AG04450 (cell line): ENCODE measurements at places on chromosomes 16 and 17. TPM values are rescaled to one million over a fixed set of nuclear protein-coding genes. Genes with fewer than 3 reads are reported as not detected.

PRSS27 gene
- polyA plus RNA-seq: 0.32 and 0.46 TPM in 2 replicates

MARCHF10 gene
- polyA plus RNA-seq: 0.14 and 0.25 TPM in 2 replicates

DNA sequence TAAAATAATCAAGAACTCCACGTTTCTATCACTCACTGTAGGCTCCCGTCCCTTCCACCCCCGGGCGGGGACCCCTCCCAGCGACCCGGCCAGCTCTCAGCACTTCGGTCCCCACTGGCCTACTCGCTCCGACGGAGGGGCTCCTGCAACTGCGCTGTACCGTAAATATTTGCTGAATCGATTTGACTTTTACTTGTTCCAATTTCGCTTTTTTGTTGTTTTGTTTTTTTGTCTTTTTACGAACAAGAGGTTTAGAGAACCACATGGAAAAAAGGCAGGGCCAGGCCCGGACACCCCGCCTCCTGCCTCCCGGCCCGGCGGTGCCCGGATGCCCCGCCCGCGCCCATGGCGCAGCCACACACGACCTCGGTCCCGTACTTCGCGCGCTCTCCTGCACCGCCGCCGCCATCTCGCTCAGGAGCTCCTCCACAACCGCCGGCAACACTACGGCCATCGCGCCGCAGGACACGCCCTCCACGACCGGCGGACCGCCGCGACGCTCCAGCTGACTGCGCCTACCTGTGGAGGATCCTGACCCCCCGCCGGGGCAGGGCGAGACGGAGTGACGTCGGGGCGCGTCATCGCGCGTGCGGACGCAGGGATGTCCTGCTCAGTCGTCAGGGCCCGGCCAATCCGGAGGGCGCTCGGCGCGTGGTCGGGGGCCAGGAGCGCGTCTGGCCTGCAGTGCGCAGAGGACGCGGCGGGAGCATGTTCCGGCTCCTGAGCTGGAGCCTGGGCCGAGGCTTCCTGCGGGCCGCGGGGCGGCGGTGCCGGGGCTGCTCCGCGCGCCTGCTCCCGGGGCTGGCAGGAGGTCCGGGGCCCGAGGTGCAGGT, at the start of the genes TTC19 and ZSWIM7:
Gene TTC19 (plus strand): TSS at position 684 of the 833 bp plus-strand sequence. CDS start 25 bp downstream, at position 709.
Gene ZSWIM7 (minus strand): TSS at position 564 of the 833 bp plus-strand sequence. CDS start 110 bp downstream, at position 454.
- DNase-seq: peak; percentile 81

- DNase-seq: no peak
Observed at GRCh38 chr16:58541711-58542110, 26.4 kb downstream of the SETD6 start.

DNA sequence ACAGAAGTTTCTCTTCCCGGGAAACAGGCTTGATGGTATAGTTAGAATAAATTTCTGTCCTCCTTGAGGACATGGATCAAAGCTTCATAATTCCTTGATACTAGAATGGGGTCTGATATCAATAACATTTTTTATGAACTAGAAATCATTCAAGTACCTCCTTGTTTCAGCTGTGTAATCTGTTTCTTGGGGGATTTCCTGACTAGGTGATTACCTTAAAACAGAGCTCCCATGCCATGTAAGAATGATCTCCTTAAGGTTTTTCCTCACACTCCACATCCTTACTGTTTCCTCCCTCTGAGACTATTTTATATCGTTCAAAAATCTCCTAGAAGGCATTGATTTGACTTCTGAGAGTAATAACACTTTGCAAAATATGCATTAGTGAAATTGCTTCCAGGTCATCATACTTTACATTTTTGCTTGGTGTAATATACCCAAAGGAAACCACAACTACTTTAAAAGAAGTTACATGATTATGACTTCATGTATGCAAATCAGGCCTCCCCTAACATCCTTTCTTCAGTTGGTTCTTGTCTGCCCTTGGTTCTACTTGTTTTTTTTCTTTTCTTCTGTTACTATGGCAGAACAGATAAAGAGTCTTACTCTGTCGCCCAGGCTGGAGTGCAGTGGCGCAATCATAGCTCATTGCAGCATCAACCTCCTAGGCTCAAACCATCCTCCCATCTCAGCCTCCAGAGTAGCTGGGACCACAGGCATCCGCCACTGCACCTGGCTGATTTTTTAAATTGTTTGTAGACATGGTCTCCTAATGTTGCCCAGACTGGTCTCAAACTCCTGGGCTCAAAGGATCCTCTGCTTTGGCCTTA, 388.8 kb downstream of the ZFHX3 start:
- no peak for DNase-seq

GRCh38 chr17:28426081-28426519, 20.1 kb upstream of the SLC46A1 start:
- no peak for DNase-seq
